EH (cell line): ENCODE measurements at places on chromosomes 1 and 21.
A peak's percentile ranks its signal among the peaks of the same experiment; 100 is the strongest.

DNA sequence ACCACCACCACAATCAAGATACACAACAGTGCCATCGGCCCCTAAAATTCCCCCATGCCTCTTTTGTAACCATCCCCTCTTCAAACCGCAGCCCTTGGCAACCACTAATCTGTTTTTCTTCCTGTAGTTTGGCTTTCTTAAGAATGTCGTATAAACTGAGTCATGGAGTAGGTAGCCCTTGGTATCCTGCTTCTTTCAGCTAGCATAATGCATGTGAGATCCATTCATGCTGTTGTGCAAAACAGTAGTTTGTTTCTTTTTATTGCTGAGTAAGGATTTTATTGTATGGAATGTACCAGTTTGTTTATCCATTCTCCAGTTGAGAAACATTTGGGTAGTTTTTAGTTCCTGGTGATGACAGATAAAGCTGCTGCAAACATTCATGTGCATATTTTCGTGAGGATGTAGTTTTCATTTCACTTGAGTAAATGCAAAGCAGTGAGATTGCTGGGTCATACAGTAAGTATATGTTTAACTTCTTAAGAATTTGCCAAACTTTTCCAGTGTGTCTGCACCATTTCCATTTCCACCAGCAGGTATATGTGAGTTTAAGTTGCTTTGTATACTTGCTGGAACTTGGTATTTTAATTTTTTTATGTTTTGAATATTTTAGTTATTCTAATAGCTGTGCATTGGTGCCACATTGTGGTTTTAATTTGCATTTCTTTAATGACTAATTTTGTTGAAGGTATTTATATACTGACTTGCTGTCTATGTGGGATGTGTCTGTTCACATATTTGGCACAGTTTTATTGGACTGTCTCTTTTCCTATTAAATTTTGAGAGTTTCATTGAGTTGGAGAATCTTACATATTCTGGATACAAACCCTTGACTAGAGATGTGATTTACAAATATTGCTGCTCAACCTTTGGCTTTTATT lies 148.4 kb upstream of the MAP1LC3C start:
- no peak for DNase-seq

GRCh38 chr1:41939194-41939593 lies 20.5 kb upstream of the HIVEP3 start:
- DNase-seq: no peak

DNA sequence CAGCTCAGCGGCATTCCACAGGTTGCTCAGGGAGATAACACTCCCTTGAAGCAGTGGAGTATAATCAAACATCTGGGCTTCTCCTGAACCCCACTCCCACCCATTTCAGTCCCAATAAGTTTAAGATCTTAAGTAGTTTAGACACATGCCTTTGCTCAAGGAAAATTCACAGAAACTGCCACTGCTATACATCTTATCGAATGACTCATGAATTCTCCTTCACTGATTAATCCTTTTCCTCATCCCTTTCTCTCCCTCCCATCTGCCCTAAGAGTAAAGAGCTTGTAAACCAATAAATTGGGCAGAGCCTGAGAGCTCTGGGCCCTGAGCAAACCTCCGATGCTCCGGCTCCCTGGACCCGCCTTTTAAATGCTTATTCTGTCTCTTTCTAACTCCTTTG lies 10.2 kb downstream of the VN1R5 start:
- DNase-seq: peak; percentile 2

- peak; percentile 32 for DNase-seq
Measured at GRCh38 chr1:56508523-56508983, 70.8 kb downstream of the PLPP3 start.

GRCh38 chr21:38297871-38298270 lies 41.1 kb downstream of the KCNJ15 start:
- no peak for DNase-seq

- no peak for DNase-seq
Measured at GRCh38 chr1:173507847-173508209, 30.7 kb downstream of the PRDX6 start.

GRCh38 chr1:152725261-152725660 lies 17.3 kb downstream of the LCE4A start:
- no peak for DNase-seq

DNA sequence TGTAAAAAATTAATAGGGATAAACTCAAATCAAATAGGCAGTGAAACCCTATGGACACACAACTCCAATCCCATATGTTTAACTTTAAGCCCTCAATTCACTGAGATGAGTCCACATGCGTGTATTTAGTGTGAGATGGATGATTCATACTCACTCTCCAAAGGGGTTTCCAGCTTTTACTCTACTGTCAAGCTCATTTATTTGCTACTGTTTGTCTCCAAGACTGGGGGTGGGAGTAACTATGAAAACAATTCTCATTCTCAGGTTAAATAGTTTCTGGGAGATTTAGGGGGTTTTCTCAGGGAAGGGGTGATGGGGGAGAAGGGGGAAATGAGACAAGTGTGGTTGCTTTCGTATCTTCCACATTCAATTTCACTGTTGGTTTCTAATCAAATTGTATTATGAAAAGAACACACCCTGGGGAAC lies 2.7 kb downstream of the RAB29 start:
- DNase-seq: peak; percentile 26

DNA sequence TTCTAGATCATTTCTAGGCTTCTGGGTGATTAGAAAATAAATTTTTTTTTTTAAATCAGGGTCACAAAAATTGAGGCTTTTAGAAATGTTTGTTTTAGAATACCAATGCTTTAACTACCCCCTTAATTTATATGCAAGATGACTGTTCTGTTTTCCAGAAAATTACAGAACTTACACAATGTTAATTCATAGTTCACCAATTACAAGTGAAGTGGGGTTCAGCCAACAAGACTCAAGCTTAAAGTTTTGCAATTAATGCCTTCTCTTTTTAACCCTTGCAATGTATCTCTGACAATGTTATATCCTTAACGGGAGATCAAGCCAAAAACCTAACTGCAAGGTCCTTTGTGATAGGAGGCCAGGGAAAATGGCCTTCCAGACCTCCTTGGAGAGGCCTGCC lies 5.6 kb downstream of the PRELP start:
- DNase-seq: peak; percentile 43

- no peak for DNase-seq
Measured at GRCh38 chr1:242651817-242652216, 127.3 kb upstream of the PLD5 start.

GRCh38 chr1:6723621-6724428 lies 22.2 kb upstream of the DNAJC11 start:
- DNase-seq: no peak

GRCh38 chr1:63847308-63847910 lies 73.6 kb downstream of the ROR1 start:
- DNase-seq: no peak

DNA sequence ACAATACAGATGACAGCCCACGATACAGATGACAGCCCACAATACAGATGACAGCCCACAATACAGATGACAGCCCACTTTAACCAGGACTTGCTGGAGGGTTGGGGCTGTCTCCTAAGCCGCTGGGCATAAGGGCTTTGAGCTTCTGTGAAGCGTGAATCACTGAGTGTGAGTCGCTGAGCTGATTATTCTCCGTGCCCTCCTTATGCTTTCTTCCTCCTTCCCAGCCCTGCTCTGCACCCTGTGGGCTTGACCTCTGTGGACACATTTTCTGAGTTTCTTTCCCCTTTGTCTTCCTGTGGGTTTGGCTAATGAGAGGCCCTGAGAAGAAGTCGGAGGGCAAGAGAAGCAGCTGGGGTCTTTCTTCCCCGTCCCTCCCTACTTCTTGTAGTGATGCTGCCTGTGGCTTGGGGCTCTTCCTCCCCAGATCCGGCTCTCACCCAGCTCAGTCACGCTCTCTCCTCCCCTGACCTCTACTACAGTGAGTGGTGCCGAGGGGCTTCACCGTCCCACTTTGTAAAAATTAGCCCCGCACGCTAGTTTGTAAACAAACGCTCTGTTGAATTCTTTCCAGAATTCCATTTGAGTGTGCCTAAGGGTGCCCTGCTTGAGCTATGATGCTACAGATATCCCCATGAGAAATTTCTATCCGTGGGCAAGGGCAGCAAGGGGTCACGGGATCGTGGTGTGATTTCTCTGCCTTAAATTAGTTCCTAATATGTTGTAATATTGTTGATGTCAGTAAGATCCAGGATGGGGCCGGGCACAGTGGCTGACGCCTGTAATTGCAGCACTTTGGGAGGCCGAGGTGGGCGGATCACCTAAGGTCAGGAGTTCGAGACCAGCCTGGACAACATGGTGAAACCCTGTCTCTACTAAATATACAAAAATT lies 46.4 kb upstream of the SOD1 start:
- DNase-seq: peak; percentile 27

DNA sequence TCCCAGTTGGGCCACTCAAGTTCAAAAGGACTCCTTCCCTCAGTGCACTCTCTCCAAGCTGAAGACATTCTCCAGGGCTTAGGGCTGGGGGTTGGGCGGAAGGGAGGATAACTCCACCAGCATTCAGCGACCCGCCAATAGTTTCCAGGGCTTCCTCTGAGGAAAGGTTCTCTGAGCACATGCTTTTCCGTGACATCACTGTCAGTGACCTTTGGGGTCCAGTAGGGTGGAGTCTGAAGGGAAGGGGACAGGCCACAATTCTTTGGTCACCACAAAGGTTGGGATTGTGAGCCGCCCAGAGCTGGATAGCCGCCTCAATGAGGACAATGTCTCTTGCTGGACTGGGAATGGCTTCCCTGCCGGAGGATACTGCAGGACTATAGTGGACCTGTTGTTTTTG lies 22.8 kb upstream of the RXRG start:
- no peak for DNase-seq

DNA sequence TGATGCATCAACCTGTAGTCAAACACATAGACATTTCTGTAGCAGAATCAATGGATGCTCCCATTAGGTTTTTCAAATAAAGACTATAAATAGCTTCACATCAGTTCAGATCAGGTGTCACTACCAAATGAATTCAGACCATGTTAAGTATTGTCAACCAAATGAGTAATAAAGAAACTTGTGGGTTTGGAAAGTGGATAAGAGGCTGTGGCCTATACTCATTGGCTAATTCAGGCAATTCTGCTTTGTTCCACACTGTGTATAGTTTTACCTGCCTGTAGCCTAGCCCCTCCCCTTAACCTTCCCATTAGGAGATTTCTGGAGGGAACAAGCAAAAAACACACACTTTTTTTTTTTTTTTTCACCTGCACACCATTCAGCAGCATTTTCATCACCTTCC lies 321.2 kb downstream of the HLX start:
- no peak for DNase-seq

- DNase-seq: no peak
Measured at GRCh38 chr1:228753287-228753686, 18.0 kb downstream of the RHOU start.

- DNase-seq: no peak
Measured at GRCh38 chr1:67816095-67816475, 17.2 kb downstream of the GNG12 start.
